ENCODE measurements at places on chromosomes 3 and 15.
A peak's percentile ranks its signal among the peaks of the same experiment; 100 is the strongest.

- DNase-seq, result no peak
These were observed 5.0 kb upstream of the CCR2 start for GRCh38 chr3:46348823-46349482.

GRCh38 chr15:44296625-44297524 is 8.4 kb downstream of the GOLM2 start:
- no peak for DNase-seq

- DNase-seq, result no peak
These were observed 296.6 kb downstream of the ZNF621 start for GRCh38 chr3:40821315-40821714.

GRCh38 chr15:80058851-80059785 is at the start of gene ZFAND6:
ZFAND6 (plus strand) TSS chr15:80059676; CDS start chr15:80120345, 60,669 bp downstream.
- DNase-seq, result peak; percentile 93

GRCh38 chr3:152626226-152626625 is 208.7 kb upstream of the P2RY1 start:
- DNase-seq, result no peak

DNA sequence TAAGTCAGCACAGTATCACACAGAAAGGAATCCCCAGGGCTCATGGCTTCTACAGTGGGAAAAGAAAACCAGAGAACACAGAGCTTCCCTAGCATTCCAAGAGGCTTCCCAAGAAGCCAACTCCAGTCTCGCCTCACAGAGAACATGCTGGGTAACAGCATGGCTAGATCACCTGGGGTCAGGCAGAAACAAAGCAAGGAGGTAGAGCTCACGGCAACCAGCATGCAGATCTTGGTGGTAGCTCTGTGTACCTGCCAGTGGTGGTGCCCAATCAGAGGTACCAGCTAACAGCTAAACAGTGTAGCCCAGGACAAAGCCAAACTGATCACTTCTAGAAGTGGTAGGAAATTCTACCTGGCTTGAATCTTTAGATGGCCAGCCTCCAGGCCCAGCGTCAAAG is 31.3 kb downstream of the POLQ start:
- DNase-seq, result no peak

DNA sequence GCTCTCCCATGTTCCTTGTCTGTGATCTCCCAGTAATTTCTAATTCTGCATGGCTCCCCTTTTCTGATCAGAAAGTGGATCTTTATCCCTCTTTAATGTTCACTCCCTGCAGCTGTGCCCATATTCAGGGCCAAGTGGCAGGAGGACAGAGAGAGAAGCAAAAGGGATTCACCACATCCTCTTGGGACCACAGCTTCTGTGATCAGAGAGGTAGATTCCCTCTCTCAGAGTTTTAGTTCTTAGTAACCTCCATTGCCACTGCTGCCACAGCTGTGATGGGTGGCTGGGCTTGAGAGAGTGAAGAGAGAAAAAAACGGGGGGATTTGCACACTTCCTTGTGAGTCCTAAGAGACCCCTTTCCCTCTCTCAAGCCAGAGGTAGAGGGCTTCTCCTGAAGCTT is 49.2 kb downstream of the GLCE start:
- DNase-seq, result no peak

- no peak for DNase-seq
These were observed 101.3 kb downstream of the ETFA start for GRCh38 chr15:76209942-76210341.

GRCh38 chr3:74801924-74802323 is 187.5 kb upstream of the CNTN3 start:
- DNase-seq, result no peak

- no peak for DNase-seq
These were observed 11.4 kb downstream of the MSL2 start for GRCh38 chr3:136184703-136185102.

DNA sequence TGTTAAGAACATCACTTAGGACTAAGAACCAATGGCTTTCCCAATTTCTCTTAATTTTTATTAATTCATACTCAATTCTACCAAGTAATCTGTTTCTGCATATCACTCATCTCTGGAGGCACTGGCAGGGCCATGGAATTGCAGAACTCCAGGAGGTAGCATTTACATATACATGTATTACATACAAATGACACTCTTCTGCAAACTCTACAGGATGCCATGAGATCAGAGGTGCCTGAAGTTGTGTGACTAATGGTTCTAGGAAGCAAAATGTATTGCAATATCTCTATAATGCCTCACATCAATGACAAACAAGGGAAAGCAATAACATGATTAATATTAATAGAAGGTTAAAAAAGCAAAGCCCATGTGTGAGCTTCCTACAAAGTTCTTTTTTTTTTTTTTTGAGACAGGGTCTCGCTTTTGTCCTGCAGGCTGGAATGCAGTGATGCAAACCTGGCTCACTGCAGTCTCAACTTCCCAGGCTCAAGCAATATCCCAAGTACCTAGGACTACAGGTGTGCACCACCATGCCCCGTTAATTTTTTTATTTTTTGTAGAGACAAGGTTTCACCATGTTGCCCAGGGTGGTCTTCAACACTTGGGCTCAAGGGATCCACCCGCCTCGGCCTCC is 33.0 kb downstream of the DENND6A start:
- DNase-seq, result no peak

DNA sequence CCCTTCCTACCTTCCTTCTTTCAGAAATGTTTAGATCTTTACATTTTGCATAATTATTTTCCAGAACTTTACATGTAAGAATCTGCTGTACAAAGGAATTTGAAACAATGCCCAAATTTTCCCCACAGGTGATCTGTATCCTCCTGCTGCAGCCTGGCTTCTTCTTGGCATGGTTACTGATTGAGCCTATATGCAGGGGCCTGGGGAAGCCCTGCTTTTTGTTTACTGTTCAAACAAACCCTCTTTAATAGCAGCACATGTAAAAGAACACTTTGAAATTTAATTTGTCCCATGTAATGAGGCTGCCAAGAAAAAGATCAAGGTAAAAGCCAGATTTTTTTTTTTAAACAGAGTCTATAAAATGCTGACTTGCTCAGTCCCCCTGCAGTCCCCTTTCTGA is 432.2 kb downstream of the TUSC7 start:
- DNase-seq, result no peak

DNA sequence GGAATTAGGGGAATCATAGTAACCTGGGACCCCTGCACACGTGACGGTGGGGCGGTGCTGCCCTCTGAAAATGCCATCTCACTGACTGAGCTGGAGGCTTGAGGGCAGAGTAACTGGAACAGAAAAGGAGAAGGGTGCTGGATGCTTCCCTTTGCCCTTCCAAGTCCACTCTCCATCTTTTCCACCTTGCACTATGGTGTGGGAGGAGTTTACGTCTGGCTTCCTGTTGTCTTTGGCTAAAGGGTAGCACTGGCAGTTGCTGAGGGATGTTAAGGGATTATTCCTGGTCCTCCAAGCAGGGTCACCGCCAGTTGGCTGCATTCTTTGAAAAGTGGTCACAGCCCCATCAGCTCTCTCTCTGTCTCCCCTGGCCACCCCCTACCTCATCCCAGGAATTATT is 129.4 kb upstream of the SNTN start:
- DNase-seq, result no peak

DNA sequence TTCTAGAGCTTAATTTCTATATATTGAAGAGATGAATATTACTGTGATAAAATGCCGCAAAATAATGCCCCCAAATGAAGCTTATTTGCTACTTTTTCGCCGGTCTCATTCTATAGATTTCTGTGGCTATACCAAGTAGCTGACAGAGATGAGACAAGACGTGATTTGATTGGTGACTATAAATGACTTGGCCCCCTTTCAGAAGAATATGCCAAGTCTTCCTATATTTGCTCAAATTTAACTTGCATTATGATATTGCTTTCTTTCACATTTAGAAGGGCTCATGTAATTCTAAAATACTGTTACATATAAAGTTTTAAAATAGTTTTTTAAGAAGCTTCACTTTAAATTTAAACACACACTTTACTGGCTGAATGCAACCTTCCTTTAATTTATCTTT is 180.1 kb downstream of the SUCLG2 start:
- no peak for DNase-seq

GRCh38 chr3:14582045-14582410 is 41.9 kb upstream of the GRIP2 start:
- DNase-seq, result no peak

GRCh38 chr15:25171111-25171811 is 216.5 kb downstream of the SNRPN start:
- no peak for DNase-seq

- DNase-seq, result no peak
These were observed 20.8 kb downstream of the FAM3D start for GRCh38 chr3:58645726-58646125.

- DNase-seq, result no peak
These were observed 90.5 kb upstream of the DGKG start for GRCh38 chr3:186452517-186452916.

DNA sequence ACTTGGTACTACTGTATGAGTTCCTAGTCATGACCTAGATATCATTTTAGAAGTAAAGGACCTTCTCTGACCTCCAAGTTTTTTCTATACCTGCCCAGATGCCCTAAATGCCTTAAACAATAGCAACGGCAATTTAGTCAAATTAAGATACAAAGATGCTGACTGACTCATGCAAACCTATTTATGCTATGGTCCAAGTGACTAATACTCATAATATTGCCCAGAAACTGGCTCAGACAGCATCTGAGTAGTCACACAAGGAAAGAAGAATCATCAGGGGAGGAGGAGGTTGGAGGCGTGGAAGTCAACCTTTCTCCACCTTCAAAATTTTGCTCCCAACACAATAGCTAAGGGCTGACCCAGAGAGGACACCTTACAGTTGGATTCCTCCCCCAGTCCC is 6.8 kb downstream of the FYCO1 start:
- DNase-seq, result no peak

- no peak for DNase-seq
These were observed 47.9 kb downstream of the TNK2 start for GRCh38 chr3:195860456-195860855.

DNA sequence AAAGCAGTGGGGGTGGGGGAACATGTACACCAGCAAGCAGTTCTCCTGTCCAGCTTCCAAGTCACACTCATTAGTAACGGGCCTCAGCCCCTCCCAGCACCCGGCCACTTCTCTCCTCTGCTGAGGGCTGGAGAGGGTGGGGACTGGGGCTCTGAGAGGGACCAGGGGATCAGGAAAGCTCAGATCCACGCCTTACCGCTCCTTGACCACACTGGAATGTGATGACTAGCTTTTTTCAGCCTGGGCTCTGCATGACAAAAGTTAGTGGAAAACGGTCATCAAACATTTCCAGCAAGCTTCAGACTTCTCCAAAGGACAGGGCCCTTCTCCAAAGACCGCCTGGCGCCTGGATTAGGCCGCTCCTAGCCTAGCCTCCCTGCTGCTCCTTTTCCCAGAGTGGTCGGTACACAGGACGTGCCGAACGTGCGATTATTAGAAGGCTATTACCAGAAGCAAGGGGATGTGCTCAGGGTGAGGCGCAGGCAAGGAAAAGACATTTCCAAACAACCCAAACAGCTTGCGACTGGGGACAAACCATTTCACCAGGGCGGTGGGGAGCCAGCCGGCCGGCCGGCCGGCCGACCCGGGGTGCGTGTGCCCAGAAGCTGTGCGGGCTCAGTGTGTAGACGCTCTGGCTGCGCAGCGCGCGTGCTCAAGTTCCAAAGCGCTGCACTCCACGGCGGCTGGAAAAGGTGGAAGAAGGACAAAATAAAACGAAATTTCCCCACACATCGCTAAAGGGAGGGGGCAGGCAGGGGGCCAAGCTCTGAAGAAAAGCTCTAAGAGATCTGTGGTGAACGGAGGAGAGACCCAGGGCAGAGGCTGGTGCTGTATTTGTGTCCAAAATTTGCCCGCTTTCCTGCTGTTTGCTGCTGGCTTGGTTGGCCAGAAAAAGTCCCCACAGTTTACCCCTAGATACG is 51.0 kb upstream of the SSR3 start:
- no peak for DNase-seq

GRCh38 chr15:64191971-64192830 is 29.4 kb upstream of the PPIB start:
- DNase-seq, result no peak

- no peak for DNase-seq
These were observed 706.6 kb downstream of the NR2F2 start for GRCh38 chr15:97037080-97037479.

Data from stimulated activated CD4-positive, alpha-beta T cell treated with anti-CD3 and anti-CD28 coated beads, Interleukin-1b, Interleukin-23, amount 100 ng/mL, for 4 hours (primary cell).